Muscle of arm (tissue), 14 donors: ENCODE measurements at places on chromosomes 7 and 10. TPM values are rescaled to one million over a fixed set of nuclear protein-coding genes. Genes with fewer than 3 reads are reported as not detected.

Gene FAM24A
- not detected for polyA plus RNA-seq

- DNase-seq, result no peak
Measured at GRCh38 chr10:5566614-5567013, 41.9 kb downstream of the CALML3 start.

DNA sequence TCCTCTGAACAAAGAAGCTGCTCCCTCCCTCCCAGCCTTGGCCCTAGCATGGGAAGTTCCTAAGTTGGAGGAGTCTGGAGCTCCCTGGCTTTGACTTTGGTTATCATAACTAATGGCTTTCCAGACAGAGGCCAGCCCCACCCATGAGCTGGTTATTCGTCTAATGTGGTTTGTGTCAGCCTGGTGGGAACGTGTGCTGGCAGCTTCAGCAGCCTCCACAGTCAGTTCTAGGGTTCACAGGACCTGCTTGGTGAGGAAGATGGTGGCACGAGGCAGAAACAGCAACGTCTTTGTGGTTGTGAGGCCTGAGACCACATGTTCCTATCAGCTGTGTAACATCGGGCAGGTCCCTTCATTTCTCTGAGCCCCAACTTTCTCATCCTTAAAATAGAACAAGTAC lies 103.1 kb downstream of the PAXIP1 start:
- no peak for DNase-seq

Gene SLC26A4
- polyA plus RNA-seq, result 0.97 TPM

Gene PLXNA4
- 6.9 TPM for polyA plus RNA-seq

- peak; percentile 62 for DNase-seq
Measured at GRCh38 chr10:95814011-95814727, 58.2 kb downstream of the ENTPD1 start.

- DNase-seq, result no peak
Measured at GRCh38 chr10:129792864-129793263, 171.2 kb downstream of the EBF3 start.

Gene ODAD2
- polyA plus RNA-seq, result 0.75 TPM

- no peak for DNase-seq
Measured at GRCh38 chr10:46251857-46252847, 34.6 kb upstream of the ANTXRL start.

- DNase-seq, result no peak
Measured at GRCh38 chr10:1573981-1574380, 163.3 kb downstream of the ADARB2 start.

DNA sequence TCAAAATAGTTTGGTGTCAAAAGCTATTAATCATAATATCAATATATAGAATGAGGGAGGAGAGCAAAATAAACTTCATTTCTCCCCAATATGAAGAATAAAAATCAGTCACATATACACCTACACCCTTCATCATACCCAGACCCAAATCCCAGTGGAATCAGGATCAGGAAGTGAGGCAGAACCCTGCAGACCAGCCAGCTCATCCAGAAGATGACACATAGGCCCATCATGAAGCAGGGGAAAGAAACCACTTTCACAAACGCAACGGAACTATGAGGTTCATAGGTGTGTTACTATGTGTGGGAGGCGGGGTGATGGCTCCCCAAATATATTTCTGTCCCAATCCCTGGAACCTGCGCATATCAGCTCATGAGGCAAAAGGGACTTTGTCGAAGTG lies 89.0 kb downstream of the RSU1 start:
- no peak for DNase-seq

Gene CRHR2
- polyA plus RNA-seq, result 4.0 TPM

Gene UPK3BL1
- 15.2 TPM for polyA plus RNA-seq

DNA sequence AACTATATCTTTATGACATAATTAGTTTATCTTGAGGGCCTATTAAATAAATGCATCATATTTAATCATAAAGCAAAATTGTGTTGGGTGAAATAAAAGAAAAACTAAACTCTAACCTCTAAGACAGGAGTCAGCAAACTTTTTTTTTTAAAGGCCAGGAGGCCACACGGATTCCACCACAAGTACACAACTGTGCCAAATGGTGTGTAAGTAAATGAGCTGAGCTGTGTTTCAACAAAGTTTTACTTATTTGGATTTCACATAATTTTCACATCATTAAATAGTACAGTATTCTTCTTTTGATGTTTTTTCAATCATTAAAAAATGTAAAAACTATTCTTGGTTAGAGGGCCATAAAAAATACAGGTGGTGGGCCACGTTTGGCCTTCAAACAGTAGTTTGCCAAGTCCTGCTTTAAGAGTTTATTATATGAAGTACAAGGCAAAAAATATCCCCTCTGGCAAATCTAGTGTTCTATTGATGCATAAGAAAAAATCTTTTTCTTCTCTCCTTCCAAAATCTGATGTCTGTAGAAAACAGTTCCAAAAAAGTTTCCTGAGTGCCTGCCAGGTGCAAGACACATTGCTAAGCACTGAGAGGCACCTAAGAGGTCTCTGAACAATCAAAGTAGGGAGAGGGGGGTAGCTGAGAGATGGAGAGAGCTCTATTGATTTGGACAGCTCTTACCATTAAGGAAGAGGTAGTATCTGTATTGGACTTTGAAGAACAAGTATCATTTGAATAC lies 26.5 kb upstream of the SPOCK2 start:
- DNase-seq, result peak; percentile 55

DNA sequence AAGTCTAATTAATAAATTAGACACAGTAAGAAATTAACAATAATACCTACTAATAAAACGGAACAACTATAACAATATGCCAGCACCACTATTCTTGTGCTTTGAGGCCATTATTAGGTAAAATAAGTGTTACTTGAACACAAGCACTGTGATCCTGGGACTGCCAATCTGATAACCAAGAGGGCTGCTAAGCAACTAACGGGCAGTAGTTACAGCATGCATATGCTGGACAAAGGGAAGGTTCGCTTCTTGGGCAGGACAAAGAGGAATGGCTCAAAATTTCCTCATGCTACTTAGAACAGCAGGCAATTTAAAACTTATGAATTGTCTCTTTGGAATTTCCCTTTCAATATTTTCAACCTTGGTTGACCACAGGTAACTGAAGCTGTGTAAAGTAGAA lies 718.6 kb downstream of the SORCS3 start:
- no peak for DNase-seq

- DNase-seq, result peak; percentile 14
Measured at GRCh38 chr10:83835945-83836745, 303.2 kb upstream of the GHITM start.

Gene BAMBI
- 1.7 TPM for polyA plus RNA-seq

- peak; percentile 25 for DNase-seq
Measured at GRCh38 chr10:35089611-35090161, 455 bp downstream of the CUL2 start.
